Ecto neural progenitor cell (in vitro differentiated cells): ENCODE measurements at places on chromosomes 11 and 22.

- DNase-seq = no peak
These were observed 40.2 kb downstream of the GNB1L start for GRCh38 chr22:19814428-19814827.

DNA sequence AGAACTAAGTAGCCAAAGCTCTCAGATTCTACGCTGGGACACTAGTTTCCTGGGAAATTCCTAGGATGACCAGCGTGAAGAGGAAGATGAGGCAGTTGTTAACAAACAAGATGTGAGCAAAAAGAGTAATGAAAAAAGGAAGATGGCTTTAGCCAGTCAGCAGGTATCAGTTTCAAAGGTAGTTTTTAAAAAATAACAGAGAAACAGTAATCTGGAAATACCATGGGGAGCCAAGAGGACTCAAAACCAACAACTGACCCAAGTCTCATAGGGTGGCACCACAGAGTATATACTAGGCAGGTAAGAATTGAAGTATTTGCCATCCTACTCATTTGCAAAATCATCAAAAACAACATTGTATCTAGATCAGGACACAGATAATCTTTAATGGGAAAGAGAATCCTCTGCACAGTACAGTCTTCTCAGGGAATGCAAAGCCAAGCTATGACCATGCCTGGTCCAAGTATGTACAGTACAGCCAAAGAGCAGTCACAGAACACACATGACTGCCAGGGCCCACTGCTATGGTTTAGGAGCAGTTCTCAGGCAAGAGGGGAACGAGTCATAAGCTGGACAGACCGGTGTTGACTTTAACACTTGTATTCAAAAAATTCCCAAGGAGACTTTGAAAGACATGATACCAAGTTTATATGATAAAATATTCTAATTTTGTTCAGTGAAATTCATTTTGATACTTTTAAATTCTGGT, 20.6 kb downstream of the MSANTD4 start:
- no peak for DNase-seq

- no peak for DNase-seq
These were observed 546.0 kb downstream of the BRD1 start for GRCh38 chr22:49281467-49282340.

- DNase-seq = no peak
These were observed 589.8 kb downstream of the ETS1 start for GRCh38 chr11:127997594-127997993.

DNA sequence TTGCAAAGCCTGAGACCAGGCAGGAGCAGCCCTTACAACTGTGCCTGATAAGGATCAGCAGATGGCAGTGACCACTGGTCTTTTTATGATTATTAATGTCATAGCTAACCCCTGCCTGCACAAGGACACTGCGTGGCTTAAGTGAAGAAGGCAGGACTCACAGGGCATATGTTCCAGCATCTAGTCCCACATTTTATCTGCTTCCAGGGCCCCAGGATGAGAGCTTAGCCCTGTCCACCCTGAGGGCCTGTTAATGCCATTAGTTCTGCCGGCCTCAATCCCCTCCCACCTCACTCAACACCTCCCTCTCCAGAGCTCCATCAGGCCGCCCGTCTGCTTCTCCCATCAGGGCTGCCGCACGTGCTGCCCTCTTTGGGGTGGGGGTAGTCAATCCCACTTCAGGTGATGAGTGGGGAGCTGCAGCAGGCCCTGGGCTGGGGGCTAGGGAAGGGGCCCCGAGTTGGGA, 33.1 kb upstream of the TSPAN18 start:
- DNase-seq = peak; percentile 80

DNA sequence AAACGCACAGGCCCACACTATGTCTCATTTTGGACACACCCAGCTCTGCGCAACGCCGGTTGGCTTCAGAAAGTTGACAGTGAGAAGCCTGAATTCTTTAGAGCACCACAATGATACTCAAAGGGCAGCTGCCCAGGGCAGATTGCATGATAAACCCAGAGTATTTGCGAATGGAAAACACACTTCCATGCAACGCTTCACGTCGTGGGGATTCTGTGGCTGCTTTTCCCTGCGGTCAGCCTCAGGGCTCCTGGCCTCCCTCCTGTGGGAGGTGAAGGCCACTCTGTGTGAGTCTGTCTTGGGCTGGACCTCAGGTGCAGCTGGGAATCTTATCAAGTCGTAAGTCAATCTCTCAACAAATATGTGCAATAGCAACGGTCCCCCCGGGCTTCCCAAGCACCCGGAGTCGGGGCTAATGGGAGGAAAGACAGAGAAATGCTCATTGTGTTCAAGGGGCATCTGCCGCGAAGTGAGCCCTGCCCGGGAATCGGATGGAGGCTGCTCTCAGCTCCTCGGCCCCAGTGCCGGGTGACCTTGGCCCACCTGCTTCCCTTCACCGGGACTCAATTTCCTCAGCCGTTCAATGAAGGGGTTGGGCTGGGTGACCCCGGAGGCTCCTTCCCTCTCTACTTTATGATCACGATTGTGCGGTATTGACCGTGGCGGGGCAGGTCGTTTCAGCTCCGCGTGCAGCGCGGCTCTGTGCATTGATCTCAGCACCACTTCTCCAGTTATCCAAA, 623.6 kb downstream of the BRD1 start:
- peak; percentile 41 for DNase-seq

GRCh38 chr11:119673759-119674336, 55.2 kb downstream of the NECTIN1 start:
- DNase-seq = no peak

DNA sequence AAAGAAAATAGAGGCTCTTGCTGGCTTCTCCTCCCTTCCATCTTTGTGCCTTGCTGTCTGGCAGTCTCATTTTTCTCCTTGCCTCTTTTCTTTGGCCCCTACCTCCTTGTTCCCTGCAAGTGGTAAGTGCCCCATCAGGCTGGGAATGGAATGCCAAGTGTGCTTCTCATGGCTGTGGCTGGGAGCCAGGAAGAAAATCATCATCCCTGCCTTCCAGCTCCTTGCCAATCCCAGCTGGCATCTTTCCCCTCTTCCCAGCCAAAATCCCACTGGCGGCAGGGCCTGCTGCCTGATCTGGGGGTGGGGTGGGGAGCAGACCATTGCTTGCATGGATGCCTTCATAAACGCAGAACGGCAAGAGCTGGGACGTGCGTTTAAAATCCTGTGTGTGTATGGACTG, 27.0 kb upstream of the SLC25A18 start:
- no peak for DNase-seq

DNA sequence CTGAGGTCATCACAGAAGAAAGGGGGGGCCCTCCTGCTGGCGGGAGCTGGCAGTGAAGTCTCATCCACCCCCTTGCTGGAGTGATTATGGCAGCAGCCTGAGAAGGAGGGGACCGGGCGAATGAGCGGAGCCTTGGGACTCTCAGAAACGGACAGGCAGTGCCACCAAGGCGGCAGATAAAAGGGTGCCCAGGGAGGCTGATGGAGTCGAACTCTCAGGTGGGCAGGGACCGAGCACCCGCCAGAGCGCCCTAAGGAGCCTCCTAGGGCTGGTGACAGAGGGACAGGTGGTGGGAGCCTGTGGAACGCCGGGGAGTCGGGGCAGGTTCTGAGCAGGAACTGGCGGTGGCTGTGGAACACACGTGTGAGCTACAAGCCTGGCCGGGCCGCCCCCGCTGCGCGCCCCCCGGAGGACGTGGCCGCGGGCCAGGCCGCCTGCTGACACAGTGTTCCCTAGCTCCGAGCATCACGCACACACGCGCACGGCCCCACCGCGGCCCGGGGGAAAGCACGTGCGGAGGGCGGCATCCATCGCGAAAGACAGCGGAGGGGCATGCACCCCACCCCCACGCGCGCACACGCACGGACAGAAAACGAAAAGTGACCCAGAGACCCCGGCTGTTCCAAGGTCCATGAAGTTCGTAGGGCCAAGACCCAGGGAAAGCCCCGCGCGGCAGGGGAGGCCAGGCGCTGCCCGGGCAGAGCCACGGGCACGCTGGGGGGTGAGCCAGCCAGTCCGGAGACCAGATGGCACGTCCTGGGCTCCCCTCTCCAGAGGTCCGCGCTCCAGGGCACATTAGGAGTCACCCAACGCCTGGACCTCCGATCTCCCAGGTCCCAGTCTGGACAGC, 1.0 kb downstream of the VWCE start:
- peak; percentile 64 for DNase-seq

DNA sequence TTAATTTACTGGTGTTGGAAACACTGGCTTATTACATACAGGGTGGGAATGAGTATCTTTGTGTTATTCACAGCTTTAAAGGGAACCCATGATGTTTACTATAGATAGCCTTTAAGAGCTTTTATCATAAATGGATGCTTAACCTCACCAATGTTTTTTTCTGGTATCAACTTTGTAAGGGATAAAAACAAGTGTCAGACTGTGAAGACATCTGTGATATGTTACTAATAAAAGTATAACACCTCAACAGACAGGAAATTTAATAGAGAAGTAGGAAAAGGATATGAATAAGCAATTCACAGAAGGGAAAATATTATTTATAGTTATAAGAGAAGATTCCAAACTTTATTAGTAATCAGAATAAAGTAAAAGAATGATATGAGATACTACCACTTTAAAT, 46.3 kb downstream of the ACAT1 start:
- no peak for DNase-seq

DNA sequence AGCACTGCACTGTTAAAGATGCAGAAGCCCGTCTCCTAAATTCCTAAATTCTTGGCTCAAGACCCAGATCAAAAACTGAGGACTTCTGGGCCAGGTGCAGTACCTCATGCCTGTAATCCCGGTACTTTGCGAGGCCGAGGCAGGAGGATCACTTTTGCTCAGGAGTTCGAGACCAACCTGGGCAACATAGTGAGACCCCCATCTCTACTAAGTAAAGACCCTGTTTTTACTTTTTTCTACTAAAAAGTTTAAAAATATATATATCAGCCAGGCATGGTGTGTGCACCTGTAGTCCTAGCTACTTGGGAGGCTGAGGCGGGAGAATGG, 29.7 kb downstream of the PDGFB start:
- no peak for DNase-seq

GRCh38 chr11:45766469-45766868, 38.5 kb upstream of the SLC35C1 start:
- DNase-seq = no peak

DNA sequence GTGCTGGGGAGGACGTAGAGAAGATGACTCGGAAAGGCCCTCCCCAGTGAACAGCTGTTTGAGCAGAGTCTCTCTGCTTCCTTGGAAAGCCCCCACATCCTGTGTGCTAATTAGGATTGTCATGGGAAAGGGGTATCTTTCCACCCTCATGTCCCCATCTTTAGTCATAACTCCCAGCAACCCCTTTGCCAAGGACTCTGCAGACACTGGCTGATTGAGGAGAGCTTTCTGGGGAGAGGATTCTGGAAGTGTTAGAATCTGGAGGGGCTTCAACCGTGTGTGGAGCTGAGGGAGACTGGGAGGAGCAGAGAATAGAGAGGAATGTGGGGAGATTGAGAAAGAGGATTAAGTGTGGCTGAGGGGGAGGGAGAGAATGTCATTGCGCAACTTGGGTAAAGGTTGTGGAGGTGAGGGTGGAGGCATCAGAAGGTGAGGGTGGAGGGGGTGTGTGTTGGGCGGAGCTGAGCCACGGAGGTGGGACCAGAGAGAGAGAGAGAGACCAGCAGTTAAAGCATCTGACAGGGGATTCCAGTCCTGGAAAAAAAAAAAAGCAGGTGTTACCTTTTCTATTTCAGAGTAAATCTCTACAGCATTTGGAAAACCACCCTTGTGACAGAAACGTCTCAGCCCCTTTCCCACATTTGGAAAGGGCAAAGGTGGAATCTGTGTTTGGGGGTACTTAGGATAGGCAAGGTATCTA, 2.2 kb downstream of the DTX4 start:
- peak; percentile 66 for DNase-seq

DNA sequence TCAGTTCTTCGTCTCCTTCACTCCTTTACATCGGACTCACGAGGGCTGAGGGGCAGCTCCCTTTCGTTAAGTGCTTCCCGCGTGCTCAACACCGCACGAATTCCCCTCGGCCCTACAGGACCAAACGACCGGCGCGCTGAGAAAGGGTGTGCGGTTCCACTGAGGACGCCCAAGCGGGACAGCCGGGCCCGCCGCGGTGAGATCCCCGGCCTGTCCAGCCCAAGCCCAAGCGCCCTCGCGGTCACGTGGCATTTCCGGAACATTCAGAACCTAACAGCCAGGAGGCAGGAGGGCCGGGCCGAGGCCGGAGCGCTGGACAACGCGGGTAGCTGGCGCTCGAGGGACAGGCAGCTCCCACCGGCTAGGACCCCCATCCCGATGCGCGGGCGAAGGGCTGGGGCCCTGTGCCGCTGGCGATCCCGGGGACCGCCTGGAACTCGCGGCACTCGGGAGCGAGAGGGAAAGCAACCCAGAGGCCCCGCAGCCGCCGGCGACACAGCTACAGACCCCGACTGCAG, 737 bp upstream of the STIP1 start:
- no peak for DNase-seq

DNA sequence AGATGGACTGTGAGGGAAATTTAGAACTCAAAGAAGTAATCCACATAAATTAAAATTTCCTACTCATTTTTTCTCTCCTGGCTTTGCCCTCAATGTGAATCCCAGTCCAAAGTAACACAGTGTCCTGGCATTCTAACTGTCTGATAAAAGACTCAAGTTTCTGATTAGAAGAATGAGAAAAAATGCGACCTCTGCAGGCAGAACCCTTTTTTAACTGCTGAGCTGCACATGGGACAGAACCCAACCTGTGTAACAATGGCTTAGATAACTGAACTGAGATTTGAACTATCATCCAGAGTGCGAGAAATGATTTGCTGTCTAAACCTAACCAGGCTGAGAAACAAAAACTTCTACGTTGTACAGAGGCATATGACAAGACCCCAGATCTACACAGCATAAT, 385.6 kb upstream of the LRRC4C start:
- DNase-seq = no peak

DNA sequence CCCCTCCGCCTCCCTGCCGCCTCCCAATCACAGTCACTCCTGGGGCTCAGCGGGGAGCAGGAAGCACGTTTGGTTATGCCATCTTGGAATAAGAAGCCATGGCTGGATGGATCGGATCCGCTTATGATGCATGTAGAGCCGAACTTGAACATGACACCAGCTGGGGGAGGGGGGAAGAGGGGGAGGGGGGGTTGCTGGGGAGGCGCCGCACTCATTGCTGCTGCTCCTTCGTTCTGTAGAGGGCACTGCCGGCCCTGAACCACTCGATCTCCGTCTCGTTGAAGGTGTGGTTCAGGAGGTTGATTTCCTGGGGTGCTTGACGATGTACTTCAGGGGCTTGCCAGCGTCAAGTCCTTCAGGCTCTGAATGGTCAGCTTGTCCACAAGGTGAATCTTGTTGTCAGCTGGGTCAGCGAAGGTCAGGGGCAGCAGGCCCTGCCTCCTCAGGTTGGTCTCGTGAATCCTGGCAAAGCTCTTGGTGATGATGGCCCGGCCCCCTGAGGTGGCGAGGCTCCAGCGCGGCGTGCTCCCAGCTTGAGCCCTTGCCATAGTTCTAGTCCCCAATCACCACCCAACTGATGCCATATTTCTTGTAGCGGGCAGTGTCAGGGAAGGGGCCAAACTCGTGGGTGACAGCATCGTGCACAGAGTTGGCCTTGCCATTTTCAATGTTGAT, 476.9 kb upstream of the ISX start:
- DNase-seq = no peak

DNA sequence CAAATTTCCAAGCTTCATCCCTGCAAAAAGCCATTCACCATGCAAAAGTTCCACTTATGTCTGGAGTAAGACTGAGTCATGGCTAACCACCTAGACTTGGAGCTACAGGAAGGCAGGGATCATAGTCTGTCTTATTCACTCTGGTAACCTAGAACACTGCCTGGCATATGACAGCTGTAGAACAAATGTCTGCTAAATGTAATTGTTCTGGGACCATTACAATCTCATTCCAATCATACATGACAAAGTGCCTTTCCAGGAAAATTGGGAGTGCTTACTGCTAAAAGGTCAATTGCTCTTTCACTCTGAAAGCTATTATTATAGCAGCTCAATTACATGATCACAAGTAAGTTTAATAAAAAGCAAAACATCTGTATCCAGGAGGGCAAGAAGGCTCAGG, 99.1 kb upstream of the CHRM4 start:
- no peak for DNase-seq
